Stomach (tissue), 19 donors: ENCODE measurements at places on chromosomes 2 and 18.

DNA sequence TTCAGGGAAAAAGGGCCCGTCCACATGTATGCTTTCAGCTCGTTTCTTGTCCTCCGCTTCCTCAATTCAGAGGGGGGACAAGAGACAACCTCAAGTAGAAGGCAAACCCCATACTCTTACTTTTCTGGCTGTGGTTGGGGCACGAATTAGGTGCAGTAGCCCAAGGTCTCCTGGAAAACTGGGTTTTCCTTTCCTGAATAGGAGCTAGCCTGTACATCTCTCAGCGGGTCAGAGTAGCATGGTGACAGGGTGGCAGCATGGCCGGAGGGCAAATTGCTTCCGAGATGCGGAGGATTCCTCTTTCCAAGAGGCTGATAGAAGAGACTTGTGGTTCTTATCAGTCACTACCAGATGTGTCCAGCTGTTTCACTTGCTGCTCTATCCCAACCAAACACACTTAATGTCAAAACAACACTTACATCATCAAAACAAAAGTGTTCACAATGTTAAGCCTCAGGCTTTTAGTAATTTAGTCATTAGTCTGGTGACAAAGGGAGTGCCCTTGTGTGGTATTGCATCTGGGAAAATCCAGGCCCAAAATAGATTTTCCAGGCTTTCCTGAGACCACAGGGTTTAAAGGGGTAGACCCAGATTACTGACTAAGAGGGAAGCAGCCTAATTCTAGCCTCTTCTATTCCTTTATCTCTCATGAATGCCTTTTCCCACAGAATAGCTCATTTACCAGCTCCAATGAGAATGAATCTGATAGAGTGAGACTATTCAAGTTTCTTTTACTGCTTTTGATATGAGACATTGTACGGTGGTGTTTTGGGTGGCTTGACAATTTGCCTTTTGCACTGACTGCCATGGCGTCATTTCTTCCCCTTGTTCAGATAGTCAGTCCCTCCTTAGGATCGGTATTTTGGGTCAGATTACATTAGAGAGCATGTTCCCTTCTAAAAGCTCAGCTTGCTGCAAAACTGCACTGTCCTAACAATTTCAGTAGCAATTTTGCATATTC, 162.0 kb downstream of the LTBP1 start:
- peak; percentile 71 for DNase-seq

DNA sequence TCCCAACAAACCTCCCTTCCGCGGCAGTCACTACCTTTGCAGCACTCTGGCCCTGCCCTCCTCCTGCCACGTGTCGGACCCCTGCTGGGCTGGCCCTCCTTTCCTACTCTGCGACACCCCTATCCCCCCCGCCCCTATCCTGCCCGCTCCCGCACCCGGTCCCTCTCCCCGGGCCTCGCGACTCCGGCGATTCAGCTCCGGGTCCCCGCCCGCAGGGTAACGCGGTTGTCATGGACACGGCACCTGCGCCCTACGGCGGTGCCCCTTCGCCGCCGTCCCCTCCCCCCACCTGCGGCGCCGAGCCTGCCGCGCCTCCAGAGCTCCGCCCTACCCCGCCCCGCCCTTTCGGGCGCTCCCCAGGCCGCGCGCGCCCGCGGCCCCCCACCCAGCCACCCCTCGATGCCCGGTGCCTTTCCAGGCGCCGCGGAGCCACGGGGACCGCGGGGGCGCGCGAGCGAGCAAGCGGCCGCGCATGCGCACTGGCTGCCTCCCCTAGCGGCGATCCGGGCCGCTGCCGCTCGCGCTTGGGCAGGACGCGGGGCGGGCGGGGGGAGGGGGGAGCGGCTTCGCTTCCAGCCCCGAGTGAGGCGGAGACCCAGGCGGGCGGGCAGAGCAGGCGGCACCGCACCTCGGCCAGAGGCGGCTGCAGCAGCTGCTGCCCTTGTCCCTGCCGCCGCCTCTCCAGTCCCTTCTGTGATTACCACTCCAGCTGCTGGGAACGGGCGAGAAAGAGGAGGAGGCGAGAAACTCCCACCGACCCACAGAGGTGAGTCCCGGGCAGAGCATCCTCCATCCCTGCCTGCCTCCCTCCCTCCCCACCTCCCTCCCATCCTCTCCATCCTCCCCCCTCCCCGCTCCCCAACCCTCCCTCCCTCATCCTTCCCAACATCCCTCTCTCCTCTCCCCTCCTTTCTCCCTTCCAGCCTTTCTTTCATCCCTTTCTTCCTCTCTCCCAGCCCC, at the start of gene CTNNA2:
Gene CTNNA2 (plus strand): TSS at position 610 of the 960 bp plus-strand sequence.
- DNase-seq: peak; percentile 50

DNA sequence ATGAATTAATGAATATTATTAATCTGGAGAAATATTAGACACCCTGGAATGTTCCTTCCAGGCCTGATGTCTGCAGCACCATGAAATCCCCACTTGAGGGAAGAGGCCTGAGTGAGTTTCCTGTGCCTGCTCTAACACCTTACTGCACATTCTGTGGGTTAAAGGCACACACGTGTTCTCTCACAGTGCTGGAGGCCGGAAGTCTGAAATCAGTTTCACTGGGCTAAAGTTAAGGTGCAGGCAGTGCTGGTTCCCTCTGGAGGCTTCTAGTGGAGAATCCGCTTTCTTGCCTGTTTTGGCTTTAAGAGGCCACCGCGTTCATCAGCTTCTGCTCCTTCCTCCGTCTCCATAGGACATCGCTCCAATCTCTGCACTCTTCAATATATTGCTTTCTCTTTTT, 48.7 kb downstream of the ACKR3 start:
- DNase-seq: no peak

- peak; percentile 58 for DNase-seq
These were observed 24.0 kb upstream of the TMEM37 start for GRCh38 chr2:119407430-119408220.

DNA sequence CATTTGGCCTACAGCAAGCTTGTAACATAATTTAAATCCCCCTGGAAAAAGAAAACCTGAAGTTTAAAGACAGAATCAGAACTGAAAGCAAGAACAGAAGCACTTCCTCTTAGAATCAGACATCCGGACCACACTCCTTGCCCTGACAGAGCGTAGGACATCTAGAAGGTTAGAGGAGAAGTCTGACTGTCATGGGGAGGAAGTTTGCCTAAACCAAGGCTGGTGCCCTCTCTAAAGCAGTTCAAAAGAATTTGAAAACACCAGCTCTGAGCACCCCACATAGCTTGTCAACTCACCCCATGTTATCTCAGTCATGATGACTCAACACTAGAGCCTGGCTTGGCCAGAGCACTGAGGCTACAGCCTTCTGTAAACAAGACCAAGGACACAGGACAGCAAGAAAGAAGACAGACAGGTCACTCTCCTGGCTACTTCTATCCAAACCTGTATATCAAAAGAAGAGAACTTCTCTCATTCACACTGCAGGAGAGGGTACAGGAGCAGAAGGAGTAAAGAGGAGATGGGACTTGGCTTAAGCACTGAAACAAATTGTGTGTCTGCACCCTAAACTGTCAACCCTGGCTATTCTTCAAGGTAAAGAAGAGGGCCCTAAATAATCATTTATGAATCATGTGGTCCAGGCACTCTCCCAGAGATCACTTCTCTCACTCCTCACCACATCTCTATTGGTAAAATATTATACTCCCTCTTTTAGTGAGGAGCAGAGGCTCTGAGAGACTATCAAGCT, 198.6 kb downstream of the MEMO1 start:
- DNase-seq: no peak

- no peak for DNase-seq
These were observed 863.7 kb downstream of the MBD2 start for GRCh38 chr18:53360501-53361443.
